ENCODE measurements at places on chromosomes 1 and 21. TPM values are rescaled to one million over a fixed set of nuclear protein-coding genes. Genes with fewer than 3 reads are reported as not detected.

Gene SPRR2A
- total RNA-seq, result not detected

Gene OLFML3
- 97.4 TPM for total RNA-seq

Gene NBPF6
- total RNA-seq, result not detected

Gene CFAP74
- not detected for total RNA-seq

Gene EMC1
- 72.5 TPM for total RNA-seq

Gene F11R
- 19.7 TPM for total RNA-seq

Gene PTGFRN
- 27.0 TPM for total RNA-seq

Gene CLCNKA
- not detected for total RNA-seq

Gene S100A8
- total RNA-seq, result not detected

Gene CENPF
- 28.3 TPM for total RNA-seq

Gene WDR3
- total RNA-seq, result 12.2 TPM

All from epithelial cell of alveolus of lung (primary cell).